ENCODE measurements at places on chromosomes 2 and 18. TPM values are rescaled to one million over a fixed set of nuclear protein-coding genes. Genes with fewer than 3 reads are reported as not detected.
A peak's percentile ranks its signal among the peaks of the same experiment; 100 is the strongest.

DNA sequence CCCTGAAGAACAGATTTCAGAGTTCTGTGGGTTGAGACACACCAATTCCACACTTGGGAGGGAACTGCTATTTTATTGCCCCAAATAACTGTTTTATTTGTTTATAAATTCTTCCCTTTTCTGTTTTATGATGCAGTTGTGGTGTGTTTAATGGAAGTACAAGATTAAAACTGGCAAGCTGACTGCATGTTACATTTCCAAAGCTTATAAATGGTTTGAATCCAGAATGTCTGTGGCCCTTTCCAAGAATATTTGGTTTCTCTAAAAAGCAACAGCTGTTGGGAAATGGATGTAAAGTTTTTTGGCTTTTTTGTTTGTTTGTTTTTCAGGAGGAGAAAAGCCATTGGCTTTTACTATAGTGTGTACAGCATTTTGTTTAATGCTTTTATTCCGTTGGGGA is 234.5 kb downstream of the MTX2 start:
- no peaks in the 10 kb centered on the region for H3K36me3 ChIP-seq
- H3K27me3 ChIP-seq, result no peaks in the 10 kb centered on the region
- no peak overlapping the region for H3K27ac ChIP-seq
- H3K4me1 ChIP-seq, result no peaks in the 10 kb centered on the region

DNA sequence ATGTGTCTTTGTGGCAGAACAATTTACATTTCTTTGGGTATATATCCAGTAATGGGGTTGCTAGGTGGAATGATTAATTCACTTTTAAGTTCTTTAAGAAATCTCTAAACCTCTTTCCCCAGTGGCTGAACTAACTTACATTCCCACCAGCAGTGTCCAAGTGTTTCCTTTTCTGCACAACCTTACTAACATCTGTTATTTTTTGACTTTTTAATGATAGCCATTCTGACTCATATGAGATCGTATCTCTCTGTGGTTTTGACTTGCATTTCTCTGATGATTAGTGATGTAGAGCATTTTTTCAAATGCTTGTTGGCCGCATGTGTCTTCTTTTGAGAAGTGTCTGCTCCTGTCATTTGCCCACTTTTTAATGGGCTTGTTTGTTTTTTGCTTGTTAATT is 43.1 kb upstream of the PTH2R start:
- no peaks in the 10 kb centered on the region for H3K27me3 ChIP-seq
- no peak overlapping the region for H3K4me3 ChIP-seq
- H3K27ac ChIP-seq, result no peak overlapping the region

DNA sequence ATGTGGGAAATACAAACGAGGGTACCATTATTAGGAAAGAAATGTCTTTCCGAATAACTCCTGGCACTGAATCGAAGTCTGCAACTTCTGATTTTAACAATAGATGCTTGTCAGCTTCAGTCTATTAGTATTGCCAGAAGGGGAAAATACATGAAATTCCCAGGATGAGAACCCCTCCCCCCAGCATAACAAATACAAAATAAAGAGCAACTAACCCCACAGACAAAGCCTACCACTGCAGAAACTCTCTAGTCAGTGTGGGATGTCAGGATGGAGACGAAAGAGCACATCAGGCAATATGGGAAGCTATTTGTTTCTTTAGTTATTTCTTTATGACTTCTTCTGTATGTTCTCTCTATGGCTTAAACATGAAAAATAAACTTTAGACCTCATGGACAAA is 365.0 kb upstream of the CDH2 start:
- no peak for DNase-seq
- no peak overlapping the region for H3K27ac ChIP-seq
- no peaks in the 10 kb centered on the region for H3K36me3 ChIP-seq

- H3K27me3 ChIP-seq, result no peaks in the 10 kb centered on the region
- H3K4me1 ChIP-seq, result no peaks in the 10 kb centered on the region
- H3K27ac ChIP-seq, result no peak overlapping the region
- DNase-seq, result no peak
Measured at GRCh38 chr2:15662579-15662978, 70.9 kb downstream of the DDX1 start.

GRCh38 chr2:5697562-5697961 is 5.4 kb downstream of the SOX11 start:
- H3K36me3 ChIP-seq, result no peaks in the 10 kb centered on the region
- no peak overlapping the region for H3K27ac ChIP-seq
- H3K4me3 ChIP-seq, result no peak overlapping the region
- DNase-seq, result no peak

- H3K4me1 ChIP-seq, result no peaks in the 10 kb centered on the region
- no peak overlapping the region for H3K4me3 ChIP-seq
- no peak overlapping the region for H3K27ac ChIP-seq
- DNase-seq, result no peak
- no peaks in the 10 kb centered on the region for H3K36me3 ChIP-seq
- H3K27me3 ChIP-seq, result no peaks in the 10 kb centered on the region
Measured at GRCh38 chr18:73409242-73409641, 541.5 kb upstream of the NETO1 start.

Gene MAB21L4
- not detected for total RNA-seq

Gene UGT1A4
- not detected for total RNA-seq

- peak overlapping the region; percentile 46 for H3K27ac ChIP-seq
- no peak overlapping the region for H3K4me3 ChIP-seq
Measured at GRCh38 chr2:60806988-60807681, 51.1 kb downstream of the PAPOLG start.

DNA sequence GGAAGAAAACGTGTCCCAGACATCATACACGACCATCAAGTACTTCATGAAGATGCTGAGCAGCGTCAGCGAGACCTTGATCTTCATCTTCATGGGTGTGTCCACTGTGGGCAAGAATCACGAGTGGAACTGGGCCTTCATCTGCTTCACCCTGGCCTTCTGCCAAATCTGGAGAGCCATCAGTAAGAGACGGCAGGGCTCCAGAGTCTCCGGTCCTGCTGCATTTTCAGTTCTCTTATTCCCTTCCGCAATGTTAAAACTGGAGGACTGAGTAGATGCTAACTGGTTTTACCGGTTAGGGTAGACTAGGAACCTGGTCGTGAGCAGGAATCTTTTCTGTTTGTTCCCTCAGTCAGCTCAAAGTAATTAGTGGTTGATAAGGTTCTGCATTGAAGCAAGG is 32.3 kb downstream of the SLC9A4 start:
- DNase-seq, result no peak
- H3K27me3 ChIP-seq, result no peaks in the 10 kb centered on the region
- no peaks in the 10 kb centered on the region for H3K4me1 ChIP-seq
- no peaks in the 10 kb centered on the region for H3K36me3 ChIP-seq
- no peak overlapping the region for H3K4me3 ChIP-seq
- no peak overlapping the region for H3K27ac ChIP-seq

- no peaks in the 10 kb centered on the region for H3K27me3 ChIP-seq
- no peaks in the 10 kb centered on the region for H3K36me3 ChIP-seq
- H3K27ac ChIP-seq, result no peak overlapping the region
- DNase-seq, result no peak
- H3K4me3 ChIP-seq, result no peak overlapping the region
Measured at GRCh38 chr2:176582176-176582575, 312.9 kb downstream of the MTX2 start.

- H3K36me3 ChIP-seq, result no peaks in the 10 kb centered on the region
- no peaks in the 10 kb centered on the region for H3K27me3 ChIP-seq
- no peak overlapping the region for H3K27ac ChIP-seq
Measured at GRCh38 chr18:72727776-72728175, 140.0 kb downstream of the NETO1 start.

Gene IL1A
- 0.91 TPM for total RNA-seq

Gene CAPN14
- 2.7 TPM for total RNA-seq

- no peak for DNase-seq
- H3K27me3 ChIP-seq, result no peaks in the 10 kb centered on the region
- H3K4me3 ChIP-seq, result no peak overlapping the region
- no peaks in the 10 kb centered on the region for H3K36me3 ChIP-seq
- peaks cover 14% of the 10 kb centered on the region for H3K4me1 ChIP-seq
Measured at GRCh38 chr2:11903085-11903606, 156.7 kb downstream of the LPIN1 start.

DNA sequence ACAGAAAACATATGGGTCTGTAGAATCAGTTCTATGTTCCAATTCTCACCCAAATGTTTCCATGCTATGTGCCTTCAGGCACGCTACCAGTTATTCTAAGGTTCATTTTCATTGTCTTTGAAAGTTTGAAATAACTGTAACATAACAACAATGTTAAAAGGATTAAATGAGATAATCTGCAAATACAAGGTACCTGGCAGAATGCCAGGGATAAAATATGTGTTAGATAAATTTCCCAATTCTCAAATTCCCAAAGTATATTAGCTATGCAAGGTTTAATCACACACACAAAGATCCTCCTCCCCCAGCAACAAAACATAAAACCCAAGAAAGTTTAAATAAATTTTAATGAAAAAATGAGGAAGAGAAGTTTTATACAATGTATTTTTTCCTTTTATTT is 261.2 kb downstream of the LRP1B start:
- H3K36me3 ChIP-seq, result no peaks in the 10 kb centered on the region
- no peaks in the 10 kb centered on the region for H3K4me1 ChIP-seq
- no peaks in the 10 kb centered on the region for H3K27me3 ChIP-seq
- no peak overlapping the region for H3K4me3 ChIP-seq

DNA sequence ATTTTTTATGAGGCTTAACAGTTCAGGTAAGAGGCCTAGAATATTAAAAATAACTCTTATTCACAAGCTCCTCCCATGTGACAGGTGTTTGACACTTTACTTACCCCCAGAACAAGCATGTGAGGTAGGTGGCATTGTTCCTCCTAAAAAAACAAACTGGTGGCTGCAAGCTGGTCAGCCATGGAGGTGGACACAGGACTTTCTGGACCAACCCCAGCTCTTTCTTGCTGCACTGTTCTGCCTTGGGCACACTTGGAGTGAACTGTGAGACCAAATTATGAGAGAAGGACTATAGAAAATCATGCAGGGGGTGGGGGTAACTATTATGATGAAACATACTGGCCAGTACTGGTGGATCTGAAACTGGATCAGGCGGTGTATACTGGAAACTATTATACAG is 56.6 kb downstream of the PTPRM start:
- DNase-seq, result no peak
- no peak overlapping the region for H3K27ac ChIP-seq
- no peaks in the 10 kb centered on the region for H3K36me3 ChIP-seq
- no peaks in the 10 kb centered on the region for H3K27me3 ChIP-seq
- H3K4me3 ChIP-seq, result no peak overlapping the region
- H3K4me1 ChIP-seq, result peaks cover 17% of the 10 kb centered on the region

- H3K36me3 ChIP-seq, result no peaks in the 10 kb centered on the region
- H3K27ac ChIP-seq, result no peak overlapping the region
- no peak overlapping the region for H3K4me3 ChIP-seq
- no peaks in the 10 kb centered on the region for H3K4me1 ChIP-seq
Measured at GRCh38 chr2:14944562-14945346, 312.2 kb downstream of the LRATD1 start.

Gene DTNA
- total RNA-seq, result 23.7 TPM

Gene HOXD4
- 7.1 TPM for total RNA-seq

GRCh38 chr18:3703732-3704176 is 253.8 kb downstream of the TGIF1 start:
- no peaks in the 10 kb centered on the region for H3K36me3 ChIP-seq
- no peak for DNase-seq
- H3K27ac ChIP-seq, result no peak overlapping the region
- H3K27me3 ChIP-seq, result no peaks in the 10 kb centered on the region

Gene PID1
- total RNA-seq, result 30.0 TPM

DNA sequence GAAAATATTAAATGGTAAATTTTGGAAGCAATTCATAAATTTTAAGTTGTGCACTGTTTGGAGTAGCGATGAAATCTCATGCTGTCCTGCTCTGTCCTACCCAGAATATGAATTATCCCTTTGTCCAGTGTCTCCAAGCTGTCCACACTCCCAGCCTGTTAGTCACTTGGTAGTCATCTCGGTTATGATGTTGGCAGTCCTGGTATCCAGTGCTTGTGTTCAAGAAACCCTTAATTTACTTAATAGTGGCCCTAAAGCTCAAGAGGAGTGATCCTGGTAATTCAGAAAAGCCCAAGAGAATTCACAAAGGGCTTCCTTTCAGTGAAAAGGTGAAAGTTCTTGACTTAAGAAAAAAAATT is 71.8 kb upstream of the STAM2 start:
- no peak overlapping the region for H3K27ac ChIP-seq
- H3K36me3 ChIP-seq, result no peaks in the 10 kb centered on the region
- no peaks in the 10 kb centered on the region for H3K4me1 ChIP-seq
- no peak overlapping the region for H3K4me3 ChIP-seq
- no peak for DNase-seq

Gene IL1R2
- total RNA-seq, result 169 TPM

DNA sequence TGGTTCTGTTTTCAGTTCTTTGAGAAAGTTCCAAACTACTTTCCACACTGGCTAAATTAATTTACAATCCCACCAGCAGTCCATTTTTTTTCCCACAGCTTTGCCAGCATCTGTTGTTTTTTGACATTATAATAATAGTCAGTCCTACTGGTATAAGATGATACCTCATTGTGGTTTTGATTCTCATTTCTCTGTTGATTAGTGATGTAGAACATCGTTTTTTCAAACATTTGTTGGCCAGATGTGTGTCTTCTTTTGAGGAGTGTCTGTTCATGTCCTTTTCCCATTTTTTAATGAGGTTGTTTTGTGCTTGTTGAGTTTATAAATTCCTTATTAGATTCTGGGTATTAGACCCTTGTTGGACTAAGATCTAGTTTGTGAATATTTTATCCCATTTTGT is 376.8 kb upstream of the NT5C1B start:
- H3K4me1 ChIP-seq, result no peaks in the 10 kb centered on the region
- H3K27me3 ChIP-seq, result no peaks in the 10 kb centered on the region
- H3K4me3 ChIP-seq, result no peak overlapping the region
- DNase-seq, result no peak
- H3K27ac ChIP-seq, result no peak overlapping the region

Gene RFTN2
- total RNA-seq, result 13.3 TPM

GRCh38 chr2:186714611-186715010 is 20.8 kb downstream of the FAM171B start:
- no peak for DNase-seq
- H3K36me3 ChIP-seq, result no peaks in the 10 kb centered on the region
- no peak overlapping the region for H3K4me3 ChIP-seq
- H3K27ac ChIP-seq, result no peak overlapping the region
- H3K4me1 ChIP-seq, result no peaks in the 10 kb centered on the region
- H3K27me3 ChIP-seq, result no peaks in the 10 kb centered on the region

Gene CFC1
- total RNA-seq, result not detected

Gene IL18R1
- total RNA-seq, result 97.6 TPM

GRCh38 chr2:215260097-215260677 is 51.7 kb upstream of the ATIC start:
- H3K4me1 ChIP-seq, result no peaks in the 10 kb centered on the region
- no peaks in the 10 kb centered on the region for H3K27me3 ChIP-seq
- no peak overlapping the region for H3K4me3 ChIP-seq

Measured in spleen (tissue), 13 donors.